Activated naive CD4-positive, alpha-beta T cell treated with anti-CD3 and anti-CD28 coated beads, Interleukin-2, amount 10 ng/mL, durations not matched to agents 7 days and 5 days (primary cell): ENCODE measurements at places on chromosomes 16 and 17.

DNA sequence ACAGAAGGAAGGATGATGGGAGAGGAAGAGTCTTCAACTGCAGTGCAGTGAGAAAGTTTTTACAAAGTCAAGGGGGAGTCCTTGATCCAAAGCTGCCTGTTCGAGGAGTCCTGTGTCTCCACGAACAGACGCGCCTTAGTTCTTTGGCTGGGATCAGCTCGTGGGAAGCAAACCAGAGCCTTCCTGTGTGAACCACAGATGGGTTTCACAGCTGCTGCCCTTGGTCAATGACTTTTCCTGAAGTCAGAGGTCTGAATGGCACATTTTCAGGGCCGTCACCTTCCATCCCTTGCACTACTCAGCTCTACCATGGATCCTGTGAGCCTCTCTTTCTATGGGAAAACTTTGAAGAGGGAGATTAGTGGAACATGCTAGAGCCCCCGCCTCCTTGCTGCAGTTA is 4.2 kb upstream of the SBK1 start:
- DNase-seq: no peak

DNA sequence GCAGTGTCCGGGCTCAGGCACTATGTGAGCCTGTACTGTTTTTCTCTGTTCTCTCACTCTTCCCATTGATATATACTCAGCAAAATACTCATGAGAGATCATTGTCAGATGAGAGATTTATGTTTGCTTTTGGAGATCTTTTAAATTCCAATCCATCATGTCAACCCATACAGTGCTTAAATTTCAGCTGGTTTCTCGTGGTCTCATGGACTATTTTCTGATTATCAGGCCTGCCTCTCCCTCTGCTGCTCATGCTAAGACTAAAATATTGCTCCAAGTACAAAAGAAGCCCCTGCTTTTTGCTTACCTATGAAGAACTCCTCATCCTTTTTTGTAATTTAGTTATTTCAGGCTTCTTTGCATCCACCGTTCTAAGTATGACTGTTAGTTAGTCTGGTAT is 547.2 kb downstream of the KCNJ2 start:
- no peak for DNase-seq

DNA sequence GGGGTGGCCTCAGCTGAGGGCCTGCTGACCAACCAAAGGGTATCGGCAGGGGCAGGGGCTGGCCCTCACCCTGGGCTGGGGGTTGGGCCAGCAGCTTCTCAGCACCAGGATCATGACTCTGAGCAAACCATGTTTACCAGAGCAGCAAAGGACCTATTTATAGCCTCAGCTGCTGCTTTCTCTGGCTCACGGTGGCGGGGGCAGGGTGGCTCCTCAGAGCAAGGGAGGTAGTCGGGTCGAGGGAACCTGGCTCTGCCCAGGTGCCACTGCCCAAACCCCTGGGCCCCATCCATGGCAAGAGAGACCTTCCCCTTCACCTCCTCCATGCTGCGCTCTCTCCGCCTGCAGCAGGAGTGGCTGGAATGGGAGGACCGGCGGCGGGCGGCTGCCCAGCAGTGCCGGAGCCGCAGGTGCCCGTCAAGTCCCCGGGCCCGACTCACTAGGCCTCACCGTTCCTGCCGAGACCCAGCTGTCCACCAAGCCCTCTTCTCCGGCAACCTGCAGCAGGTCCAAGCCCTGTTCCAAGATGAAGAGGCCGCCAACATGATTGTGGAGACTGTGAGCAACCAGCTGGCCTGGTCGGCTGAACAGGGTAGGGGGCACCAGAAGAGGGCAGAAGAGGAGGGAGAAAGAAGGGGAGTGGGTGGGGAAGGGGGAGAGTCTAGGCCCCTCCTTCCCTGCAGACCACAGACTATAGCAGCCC is at the start of gene ASB16:
Gene ASB16 (plus strand): TSS at position 206 of the 703 bp plus-strand sequence. CDS start 86 bp downstream, at position 292.
- DNase-seq: no peak

- DNase-seq: no peak
Measured at GRCh38 chr16:64184156-64184555, 937.7 kb downstream of the CDH11 start.

GRCh38 chr16:57380671-57381462 is 8.6 kb downstream of the CX3CL1 start:
- DNase-seq: no peak

DNA sequence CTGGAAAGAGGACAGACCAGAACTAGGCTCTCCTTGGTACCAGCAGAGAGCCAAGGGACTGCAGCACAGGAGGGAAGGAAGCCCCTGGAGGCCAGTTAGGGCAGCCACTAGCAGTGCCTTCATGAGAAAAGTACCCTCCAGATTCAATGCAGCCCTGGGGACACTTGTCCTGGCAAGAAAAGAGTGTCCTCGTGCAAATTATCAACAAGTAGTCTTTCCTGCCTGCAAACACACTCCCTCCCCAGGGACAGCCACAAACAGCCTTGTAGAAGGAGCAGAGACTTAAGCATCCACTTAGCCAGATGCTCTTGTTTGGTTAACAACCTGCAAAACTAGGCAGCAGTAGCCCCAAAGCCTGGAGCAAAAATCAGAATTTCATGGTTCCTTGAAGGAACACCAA is 24.3 kb downstream of the CENPV start:
- no peak for DNase-seq

- DNase-seq: no peak
Measured at GRCh38 chr16:85573045-85573695, 40.0 kb upstream of the GSE1 start.

- DNase-seq: no peak
Measured at GRCh38 chr17:12574525-12574924, 91.2 kb upstream of the MYOCD start.

DNA sequence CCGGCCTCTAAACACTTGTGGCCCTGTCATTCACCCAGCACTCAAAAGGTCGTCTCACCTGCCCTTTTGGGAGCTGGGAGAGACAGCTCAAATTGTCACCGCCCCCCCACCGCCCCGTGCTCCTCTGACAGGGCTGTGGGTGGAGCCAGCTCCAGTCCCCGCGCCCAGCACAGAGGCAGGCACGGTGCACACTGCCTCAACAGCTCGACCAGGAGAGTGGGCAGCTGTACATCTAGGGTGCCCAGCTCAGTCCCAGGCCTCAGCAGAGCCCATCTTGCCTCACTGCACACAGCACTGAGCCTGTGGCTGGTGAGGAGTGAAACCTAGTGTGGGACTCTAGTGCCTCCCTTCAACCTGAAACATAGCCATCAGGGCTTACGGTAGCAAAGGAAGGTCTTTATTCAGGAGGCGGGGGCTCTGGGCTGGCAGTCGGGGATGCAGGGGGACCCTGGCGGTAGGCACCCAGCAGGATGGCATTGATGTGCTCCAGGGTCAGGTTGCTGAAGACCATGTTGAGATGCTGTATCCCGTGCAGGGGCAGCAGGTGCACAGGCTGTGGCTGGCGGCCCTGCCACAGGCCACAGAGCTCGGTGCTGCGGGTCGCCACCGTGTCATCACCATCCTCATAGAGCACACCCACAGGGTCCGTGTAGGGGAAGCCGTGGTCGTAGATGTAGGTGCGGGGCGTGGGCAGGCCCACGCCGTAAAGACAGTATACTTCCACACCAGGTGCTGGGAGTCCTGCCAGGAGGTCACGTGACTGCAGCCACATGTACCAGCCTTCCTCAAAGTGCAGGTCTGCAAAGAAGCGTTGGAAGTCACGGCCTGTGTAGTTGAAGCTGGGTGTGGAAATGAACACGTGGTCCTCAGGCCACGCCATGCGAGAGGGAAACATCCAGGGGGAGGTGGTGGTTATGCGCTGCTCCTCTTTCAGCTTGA is 3.1 kb upstream of the PSMB10 start:
- DNase-seq: peak; percentile 52

- DNase-seq: peak; percentile 79
Measured at GRCh38 chr16:79089735-79090284, 510.7 kb downstream of the MAF start.

GRCh38 chr16:11234884-11235702 is 20.9 kb downstream of the SOCS1 start:
- DNase-seq: no peak

- no peak for DNase-seq
Measured at GRCh38 chr17:64056269-64057005, 36.0 kb upstream of the ICAM2 start.

- DNase-seq: no peak
Measured at GRCh38 chr16:48838349-48838748, 228.4 kb upstream of the N4BP1 start.

GRCh38 chr17:15130426-15130825 is 134.7 kb downstream of the PMP22 start:
- no peak for DNase-seq

DNA sequence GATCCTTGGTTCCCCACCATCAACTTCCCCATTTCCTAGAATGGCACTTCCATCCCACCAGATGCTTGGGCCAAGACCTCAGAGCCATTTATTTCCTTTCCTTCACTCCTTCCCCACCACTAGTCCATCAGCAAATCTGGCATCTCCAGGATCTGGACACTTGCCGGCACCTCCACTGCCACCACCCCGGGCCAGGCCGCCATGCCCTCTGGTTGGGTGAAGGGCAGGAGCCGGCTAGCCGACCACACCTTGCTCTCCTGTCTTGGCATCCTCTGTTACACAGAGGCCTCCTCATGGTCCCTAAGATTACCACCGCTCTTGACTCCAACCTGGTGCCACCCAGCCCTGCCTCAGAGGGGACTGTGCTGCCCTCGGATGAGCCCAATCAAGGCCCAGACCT is 104.5 kb downstream of the RMI2 start:
- DNase-seq: no peak

- no peak for DNase-seq
Measured at GRCh38 chr17:57762452-57763395, 17.6 kb upstream of the CCDC182 start.

DNA sequence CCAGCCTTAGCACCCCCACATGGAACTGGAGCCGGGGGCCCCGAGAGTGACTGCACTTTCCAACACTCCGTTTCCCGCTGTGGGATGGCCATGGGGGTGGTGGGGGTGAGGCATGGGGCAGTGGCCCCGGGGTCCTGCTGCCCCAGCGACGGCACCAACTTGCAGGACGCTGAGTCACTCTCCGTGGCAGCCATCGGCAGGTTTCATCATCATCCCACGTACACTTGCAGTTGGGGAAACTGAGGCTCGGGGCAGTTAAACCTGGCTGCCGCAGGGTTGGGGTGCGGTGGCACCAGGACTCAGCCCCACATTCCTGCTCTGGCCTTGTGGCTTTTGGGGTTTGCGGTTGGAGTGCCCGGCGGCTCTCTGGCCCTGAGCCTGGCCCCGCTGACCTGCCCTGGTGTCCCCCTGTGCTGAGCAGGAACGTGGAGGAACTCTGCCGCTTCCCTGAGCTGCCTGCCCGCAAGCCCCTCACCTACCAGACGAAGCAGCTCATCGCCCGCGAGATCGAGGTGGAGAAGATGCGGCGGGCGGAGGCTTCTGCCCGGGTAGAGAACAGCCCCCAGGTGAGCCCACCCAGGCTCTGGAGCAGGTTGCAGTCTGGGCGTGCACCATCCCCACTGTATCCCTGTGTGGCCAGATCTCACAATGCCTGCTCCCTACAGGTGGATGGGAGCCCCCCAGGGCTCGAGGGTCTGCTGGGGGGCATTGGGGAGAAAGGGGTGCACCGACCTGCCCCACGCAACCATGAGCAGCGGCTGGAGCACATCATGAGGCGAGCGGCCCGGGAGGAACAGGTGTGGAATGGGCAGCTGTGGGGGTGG is 4.0 kb downstream of the GNG13 start:
- DNase-seq: no peak

DNA sequence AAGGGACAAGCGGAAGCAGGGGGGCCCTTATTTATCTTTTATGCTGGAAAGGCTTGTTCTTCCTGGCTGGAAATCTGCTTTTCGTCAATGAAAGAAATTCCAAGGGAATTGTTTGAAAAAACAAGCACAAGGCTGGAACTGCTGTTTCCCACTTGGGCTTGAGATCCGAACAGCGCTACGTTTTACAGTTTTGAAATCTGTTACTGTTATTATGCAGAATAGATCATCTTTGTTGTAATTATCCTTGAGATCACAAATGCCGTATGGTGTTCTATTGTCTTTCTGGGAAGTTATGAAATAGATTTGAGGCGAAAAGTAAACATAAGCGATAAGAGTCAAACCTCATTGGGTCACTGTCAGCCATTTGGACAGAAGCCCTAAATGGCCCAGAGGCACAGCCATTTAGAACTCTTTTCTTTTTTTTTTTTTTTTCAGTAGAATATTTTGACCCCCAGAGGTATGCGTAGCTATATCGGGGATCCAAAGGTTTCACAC is 223.3 kb downstream of the IRX3 start:
- DNase-seq: no peak

DNA sequence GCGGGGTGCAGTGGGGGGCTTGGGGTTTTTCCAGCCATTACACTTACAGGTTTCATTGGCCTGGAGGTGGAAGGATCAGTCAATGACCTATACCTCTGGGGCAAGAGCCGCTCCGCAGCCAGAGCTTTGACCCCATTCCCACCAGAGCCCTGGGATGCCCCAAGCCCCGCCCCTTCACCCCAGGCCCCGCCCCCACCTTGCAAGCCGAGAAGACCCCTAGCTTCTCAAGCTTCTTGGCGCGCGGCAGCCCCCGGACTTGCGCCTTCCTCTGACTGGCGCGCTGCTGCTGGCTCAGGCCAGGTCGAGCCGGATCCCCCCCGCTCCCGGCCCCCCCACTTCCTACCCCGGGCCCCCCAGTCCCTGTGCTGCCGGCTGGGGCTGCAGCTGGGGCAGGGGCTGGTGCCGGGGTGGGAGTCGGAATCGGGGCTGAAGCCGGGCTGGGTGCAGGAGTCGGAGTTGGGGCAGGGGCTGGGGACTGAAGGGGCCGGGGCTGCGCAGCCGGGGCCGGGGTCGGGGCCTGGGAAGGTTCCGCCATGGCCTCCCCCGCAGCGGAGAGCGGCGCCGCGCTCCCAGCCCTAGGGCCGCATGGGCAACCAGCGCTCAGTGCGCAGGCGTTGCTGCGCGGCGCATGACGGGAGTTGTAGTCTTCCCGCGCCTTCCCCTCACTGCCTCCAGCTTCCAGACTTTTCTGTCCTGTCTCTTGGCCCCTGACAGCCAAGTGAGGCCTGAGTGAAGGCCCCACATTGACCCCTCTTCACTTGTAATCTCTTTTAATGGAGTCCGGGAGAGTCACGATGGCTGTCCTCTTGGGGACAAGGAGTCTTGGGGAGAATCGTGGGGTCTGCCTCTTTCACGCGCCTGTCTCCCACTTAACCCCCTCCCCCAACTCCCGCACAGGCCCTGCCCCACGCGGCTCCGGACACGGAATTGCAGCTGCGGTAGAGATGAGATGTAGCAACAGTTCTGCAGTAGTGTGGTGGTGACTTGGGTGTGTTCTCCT is at the start of gene KAT2A:
Gene KAT2A (minus strand): TSS at position 598 of the 1,000 bp plus-strand sequence. CDS start 63 bp downstream, at position 535.
- peak; percentile 83 for DNase-seq

DNA sequence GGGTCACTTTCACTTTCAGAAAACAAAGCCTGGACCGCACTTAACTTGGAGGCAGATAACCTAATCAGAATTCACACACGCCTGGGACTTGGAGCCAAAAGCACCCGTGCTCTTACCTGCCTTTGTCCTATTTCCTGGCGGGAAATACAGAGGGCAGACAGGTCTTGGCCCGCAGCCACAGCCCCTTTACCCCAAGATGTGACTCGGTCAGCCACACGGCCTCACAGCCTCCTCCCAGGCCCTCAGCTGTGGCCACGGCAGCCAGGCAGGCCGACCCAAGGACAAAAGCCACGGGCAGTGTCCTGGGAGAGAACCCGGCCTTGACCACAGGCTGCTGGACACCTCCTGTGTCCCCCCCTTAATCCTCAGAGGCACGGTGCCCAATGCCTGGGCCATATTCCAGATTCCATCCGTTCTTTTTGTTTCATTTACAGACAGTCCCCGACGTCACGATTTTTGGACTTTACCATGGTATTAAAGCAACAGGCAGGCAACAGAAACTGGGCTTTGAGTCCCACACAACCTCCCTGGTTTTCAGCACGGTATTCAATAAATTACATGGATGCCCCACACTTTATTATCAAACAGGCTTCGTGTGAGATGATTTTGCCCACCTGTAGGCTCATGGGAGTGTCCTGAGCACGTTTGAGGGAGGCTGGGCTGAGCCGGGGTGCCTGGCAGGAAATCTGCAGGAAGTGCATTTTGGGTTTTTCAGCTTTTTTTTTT is 30.1 kb upstream of the GAA start:
- no peak for DNase-seq
